ENCODE measurements at places on chromosomes 2 and 18. TPM values are rescaled to one million over a fixed set of nuclear protein-coding genes. Genes with fewer than 3 reads are reported as not detected.

GRCh38 chr2:11819235-11819729 is 72.8 kb downstream of the LPIN1 start:
- no peaks in the 10 kb centered on the region for H3K4me1 ChIP-seq
- no peak overlapping the region for H3K4me3 ChIP-seq
- peaks cover 47% of the 10 kb centered on the region for H3K36me3 ChIP-seq
- H3K27ac ChIP-seq: no peak overlapping the region

FSHR gene
- 2.4 TPM for total RNA-seq

STARD6 gene
- not detected for total RNA-seq

ZBTB7C gene
- 0.41 TPM for total RNA-seq

- no peak overlapping the region for H3K27ac ChIP-seq
- DNase-seq: peak; percentile 24
- no peaks in the 10 kb centered on the region for H3K4me1 ChIP-seq
- no peaks in the 10 kb centered on the region for H3K27me3 ChIP-seq
- H3K4me3 ChIP-seq: no peak overlapping the region
These were observed 14.9 kb downstream of the FBLN7 start for GRCh38 chr2:112153179-112153490.

GRCh38 chr2:112251271-112251670 is 3.6 kb downstream of the ZC3H8 start:
- H3K27me3 ChIP-seq: no peaks in the 10 kb centered on the region
- DNase-seq: no peak
- H3K4me3 ChIP-seq: no peak overlapping the region
- peaks cover 3% of the 10 kb centered on the region for H3K4me1 ChIP-seq

- no peaks in the 10 kb centered on the region for H3K27me3 ChIP-seq
- no peak overlapping the region for H3K27ac ChIP-seq
- H3K4me1 ChIP-seq: no peaks in the 10 kb centered on the region
- no peak for DNase-seq
These were observed 80.1 kb upstream of the SRD5A2 start for GRCh38 chr2:31660812-31661335.

DNA sequence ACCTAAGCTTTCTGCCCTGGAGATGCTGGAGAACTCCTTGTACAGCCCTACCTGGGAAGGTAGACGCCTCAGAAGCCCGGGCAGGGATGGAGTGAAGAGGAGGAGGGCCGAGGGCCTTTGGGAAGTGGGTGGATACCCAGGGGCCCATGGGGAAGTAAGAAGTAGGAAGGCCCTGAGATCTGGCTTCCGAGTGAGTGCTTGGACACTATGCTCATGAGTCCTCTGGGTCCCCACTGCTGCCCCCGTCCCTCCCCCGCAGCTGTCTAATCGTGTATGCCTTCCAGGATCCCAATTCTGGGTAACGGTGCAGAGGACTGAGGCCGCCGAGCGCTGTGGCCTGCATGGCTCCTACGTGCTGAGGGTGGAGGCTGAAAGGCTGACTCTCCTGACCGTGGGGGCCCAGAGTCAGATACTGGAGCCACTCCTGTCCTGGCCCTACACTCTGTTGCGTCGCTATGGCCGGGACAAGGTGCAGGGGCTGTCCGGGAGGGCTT is 1.1 kb downstream of the DOK1 start:
- peak; percentile 58 for DNase-seq
- H3K27ac ChIP-seq: no peak overlapping the region
- peaks cover 59% of the 10 kb centered on the region for H3K27me3 ChIP-seq
- H3K4me3 ChIP-seq: peak overlapping the region; percentile 96
- H3K36me3 ChIP-seq: no peaks in the 10 kb centered on the region

Measured in endodermal cell (in vitro differentiated cells).